ENCODE measurements at places on chromosomes 6 and 20. TPM values are rescaled to one million over a fixed set of nuclear protein-coding genes. Genes with fewer than 3 reads are reported as not detected.

DNA sequence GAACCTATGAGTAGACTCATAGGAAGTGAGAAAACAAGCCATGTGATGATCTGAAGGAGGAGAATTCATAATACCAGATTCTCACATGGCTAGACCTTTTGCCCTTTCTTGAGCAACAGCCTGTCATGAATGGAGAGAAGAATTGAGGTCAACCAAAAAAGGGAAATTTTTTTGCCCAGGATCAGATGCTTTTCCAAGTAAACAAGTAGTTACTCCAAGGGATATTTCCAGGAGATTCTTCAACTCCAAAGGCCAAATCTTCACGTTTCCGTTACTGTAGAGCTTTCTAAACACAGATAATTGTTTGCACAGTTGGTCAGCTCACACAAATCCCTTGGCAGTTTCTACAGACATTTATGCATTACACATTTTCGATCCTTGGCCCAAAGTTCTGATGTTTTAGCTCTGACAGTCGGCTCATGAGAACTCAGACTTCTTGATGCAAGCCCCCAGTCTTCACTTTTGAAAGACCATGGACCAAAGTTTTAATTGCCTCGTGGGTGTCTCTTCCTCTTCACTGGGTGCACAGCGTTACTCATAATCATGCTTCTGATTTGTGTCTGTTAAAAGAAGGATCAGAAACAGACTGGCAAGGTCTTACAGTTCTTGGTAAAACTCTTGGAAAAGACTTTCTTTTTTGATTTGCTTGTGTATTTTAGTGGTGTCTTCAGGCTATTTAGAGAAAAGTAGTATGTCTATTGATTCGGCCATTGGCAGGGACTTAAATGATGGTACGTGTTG is 115.0 kb downstream of the TSHZ2 start:
- no peak for DNase-seq

DNA sequence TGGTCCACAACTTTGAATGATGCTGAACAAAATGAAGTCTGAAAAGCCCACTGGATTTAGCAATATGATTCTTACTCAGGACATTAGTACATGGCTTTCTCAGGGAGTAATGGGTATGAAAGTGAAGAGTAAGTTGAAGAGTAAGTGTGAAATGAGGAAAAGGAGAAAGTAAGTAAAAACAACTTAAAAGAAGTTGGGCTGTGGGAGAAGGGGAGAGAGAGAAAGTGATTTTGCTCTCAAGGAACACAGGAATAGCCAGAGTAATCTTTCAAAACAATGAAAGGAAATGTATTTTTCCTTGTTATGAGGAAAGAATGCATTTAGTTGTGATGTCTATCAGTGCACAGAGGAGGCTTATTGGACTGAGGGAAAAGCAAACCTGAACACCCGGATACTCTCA is 39.8 kb upstream of the NKAIN2 start:
- no peak for DNase-seq

Gene TNF
- total RNA-seq: 46.5 TPM

Gene MYH7B
- 0.27 TPM for total RNA-seq

Data from activated CD4-positive, alpha-beta T cell treated with anti-CD3 and anti-CD28 coated beads, Interleukin-2, amount 10 ng/mL, durations not matched to agents 7 days and 5 days (primary cell).